Stimulated activated CD4-positive, alpha-beta T cell treated with anti-CD3 and anti-CD28 coated beads, Interleukin-15, amount 100 ng/mL, for 1 hour (primary cell): ENCODE measurements at places on chromosomes 6 and 20.

- no peak for DNase-seq
Observed at GRCh38 chr20:58998656-58999055, 8.4 kb downstream of the CTSZ start.

DNA sequence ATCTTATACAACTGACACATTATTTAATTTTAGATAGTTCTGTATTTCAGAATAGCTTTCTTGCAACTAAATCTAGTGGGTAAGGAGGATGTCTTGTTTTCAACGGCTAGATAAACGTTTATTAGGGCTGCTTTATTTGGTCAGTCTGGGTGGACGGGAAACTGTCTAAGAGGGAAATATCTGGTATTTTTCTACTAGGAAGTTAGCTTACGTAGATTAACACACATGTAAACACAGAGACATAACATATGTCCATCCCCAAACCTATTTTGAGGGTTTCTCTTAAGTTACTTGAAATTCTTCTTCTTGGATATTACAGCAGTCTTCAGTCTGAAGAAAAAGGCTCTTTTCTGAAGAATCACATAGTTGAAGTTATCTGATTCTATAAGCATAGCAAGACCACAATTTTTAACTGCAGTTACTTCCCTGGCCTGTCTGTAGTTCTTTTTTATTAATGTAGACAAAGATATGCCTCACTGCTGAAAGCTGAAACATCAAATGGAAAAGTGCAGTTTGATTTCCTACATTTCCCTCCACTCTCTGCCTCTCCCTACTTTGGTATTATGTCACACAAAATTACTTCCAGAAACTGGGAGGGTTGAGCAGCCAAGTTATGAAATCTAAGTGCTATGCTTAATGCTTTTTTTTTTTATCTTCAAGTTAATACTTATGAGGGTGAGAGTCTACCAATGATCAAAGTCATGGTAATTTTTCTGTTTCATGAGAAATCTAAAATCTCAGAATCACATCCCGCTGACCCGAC, 37.4 kb downstream of the PLAGL1 start:
- DNase-seq: no peak

DNA sequence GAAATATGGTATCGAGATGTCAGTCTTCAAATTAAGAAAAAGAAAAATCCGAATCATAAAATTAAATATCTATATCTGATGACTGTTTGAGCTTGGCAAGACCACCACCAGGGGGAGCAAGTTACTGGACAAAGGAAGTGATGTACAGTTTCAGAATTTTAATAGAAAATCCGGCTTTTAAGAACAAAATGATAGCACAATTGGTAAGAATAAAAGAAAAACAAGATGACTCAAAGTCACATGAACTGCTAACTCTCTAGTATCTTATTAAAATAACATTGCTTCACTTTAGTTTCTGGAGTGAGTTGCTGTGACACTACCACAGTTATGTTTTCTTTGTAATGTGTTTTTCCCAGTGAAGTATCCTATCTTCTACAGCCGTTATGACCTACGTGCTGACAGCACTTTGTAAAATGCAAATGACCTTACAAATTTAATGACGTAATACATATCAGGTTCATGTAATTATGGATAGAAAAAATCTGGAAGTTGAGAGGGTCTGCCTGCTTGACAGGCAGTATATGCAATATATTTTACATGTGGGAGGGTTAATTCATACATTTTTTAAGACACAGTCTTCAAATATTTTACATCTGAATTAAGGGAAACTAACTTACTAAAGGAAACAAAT, 405.3 kb upstream of the HS3ST5 start:
- DNase-seq: no peak

DNA sequence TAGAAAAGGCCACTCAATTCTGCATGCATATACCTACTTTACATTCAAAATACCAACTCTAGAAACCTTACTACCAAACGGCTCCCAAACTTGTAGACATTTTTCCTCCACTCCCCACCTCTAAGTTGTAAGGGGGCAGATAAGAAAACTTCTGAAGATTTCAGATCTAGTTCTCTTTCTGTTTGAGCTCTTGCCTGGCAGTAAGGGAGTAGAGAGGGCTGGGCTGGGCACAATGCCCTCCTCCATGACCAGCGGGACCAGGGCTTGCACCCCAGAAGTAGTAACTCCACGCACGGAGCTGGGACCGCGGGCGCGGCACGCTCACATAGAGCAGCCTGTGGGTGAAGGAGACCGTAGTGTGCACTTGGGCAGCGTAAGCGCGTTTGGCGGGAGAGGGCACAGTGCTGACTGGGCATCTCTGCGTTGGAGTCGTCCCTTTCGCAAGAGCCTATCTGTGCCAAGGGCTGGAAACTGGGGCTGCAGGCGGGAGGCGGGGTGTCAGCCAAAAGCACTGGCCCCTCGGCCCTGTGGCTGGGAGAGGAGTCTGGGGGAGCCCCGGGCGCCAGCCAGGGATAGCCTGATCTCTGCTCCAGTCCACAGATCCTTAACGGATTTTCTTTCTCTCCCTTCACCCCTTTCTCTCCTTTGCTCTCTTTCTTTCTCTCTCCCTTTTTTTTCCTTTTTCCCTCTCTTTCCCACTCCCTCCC, 32.4 kb downstream of the PHACTR1 start:
- DNase-seq: no peak

- DNase-seq: no peak
Observed at GRCh38 chr6:130215526-130215925, 7.2 kb downstream of the SAMD3 start.

GRCh38 chr6:140178935-140179334, 804.5 kb upstream of the CITED2 start:
- DNase-seq: no peak

GRCh38 chr6:10256113-10256690, 158.7 kb downstream of the TFAP2A start:
- DNase-seq: no peak

- no peak for DNase-seq
Observed at GRCh38 chr20:24032400-24032898, 43.9 kb upstream of the GGTLC1 start.

GRCh38 chr6:138277835-138278234, 59.5 kb upstream of the PBOV1 start:
- DNase-seq: no peak

GRCh38 chr20:39983655-39984054, 705.4 kb downstream of the MAFB start:
- no peak for DNase-seq
